ENCODE measurements at places on chromosomes 5 and 9.
A peak's percentile ranks its signal among the peaks of the same experiment; 100 is the strongest.

DNA sequence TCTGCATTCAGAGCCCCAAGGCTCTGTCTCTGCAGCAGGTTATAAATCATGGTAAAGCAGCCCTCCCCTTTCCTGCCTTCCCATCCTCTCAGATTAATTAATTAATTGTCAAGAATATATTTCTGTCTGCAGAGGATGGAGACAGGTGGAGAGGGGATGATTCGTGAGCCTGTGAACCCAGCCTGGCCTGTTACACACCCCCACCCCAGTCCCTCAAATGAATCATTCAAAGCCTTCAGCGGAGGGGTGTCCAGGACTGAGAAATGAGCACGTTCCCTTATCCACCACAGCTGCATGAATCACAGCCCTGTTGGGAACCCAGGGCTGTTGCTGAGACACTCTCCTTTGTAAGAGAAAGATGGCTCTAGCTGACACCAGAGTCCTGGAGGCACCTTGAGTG lies 56.0 kb downstream of the NIPAL4 start:
- no peak for DNase-seq

GRCh38 chr5:59325070-59325469 lies 568.5 kb downstream of the PDE4D start:
- no peak for DNase-seq

- peak; percentile 69 for DNase-seq
These were observed 13.4 kb upstream of the FGF1 start for GRCh38 chr5:142699184-142699720.

DNA sequence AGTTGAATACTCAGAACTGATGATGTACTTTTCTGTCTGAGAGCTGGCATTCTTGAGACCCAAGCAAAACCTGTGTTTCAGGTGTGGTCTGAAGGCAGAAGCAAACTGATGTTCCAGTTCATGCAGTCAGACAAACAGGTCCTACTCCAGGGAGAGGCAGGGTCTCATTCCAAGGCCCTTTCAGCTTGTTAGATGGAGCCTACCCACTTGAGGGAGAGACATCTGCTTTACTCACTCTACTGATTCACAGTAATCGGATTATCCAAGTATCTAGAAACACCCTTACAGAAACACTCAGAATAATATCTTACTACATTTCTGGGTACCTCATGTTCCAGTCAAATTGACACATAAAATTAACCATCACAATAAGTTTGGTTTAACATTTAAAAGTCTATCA lies 207.8 kb downstream of the KDM4C start:
- DNase-seq, result no peak

DNA sequence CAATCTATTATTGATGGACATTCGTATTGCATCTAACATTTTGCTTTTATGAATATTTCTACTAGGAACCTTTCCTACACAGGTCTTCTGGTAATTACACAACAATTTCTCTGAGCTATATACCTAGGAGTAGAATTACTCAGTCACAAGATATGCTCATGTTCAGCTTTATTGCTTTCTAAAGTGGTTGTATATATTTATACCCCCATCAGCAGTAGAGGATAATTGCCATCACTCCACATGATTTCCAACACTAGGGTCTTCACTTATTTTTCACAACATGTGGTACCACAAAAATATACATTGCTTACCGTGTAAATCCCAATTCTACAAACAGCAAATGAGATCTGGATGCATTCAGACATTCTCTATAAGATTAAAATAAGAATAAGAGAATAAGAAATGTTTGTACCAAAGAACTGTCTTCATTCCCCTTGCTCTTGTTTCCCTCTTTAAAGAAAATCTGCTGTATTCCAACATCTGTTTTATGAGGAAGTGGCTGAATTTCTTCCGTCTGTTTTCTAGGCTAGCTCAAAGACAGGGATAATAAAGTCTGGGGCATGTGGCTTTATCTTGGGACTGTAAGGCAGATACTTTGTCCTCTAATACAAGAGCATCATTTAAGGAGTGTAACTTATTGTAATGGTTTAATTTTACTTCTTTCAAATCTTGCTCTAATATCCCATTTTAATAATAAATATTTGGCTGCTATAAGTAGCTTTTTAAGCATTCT lies 28.2 kb downstream of the ARL15 start:
- no peak for DNase-seq

DNA sequence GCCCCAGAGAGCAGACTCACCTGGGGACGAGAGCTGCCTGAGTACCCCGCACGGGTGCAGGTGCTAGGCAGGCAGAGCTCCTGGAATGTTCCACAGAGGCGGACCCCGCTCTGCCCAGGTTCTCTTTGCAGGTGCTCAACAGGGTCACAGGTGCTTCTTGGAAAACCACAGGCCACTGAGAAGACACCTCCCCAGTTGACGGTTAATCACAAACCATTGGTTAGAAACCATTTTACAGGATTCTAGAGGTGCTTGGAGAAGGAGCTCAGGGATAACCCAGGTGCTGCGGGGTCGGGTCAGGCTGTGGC lies 17.3 kb upstream of the SLC6A19 start:
- DNase-seq, result no peak

- DNase-seq, result no peak
These were observed 85.4 kb downstream of the TMEM161B start for GRCh38 chr5:88183255-88183654.

GRCh38 chr5:93107141-93107540 lies 473.9 kb downstream of the NR2F1-AS1 start:
- no peak for DNase-seq

- no peak for DNase-seq
These were observed 28.0 kb upstream of the DAP start for GRCh38 chr5:10789021-10789420.

GRCh38 chr9:119052339-119053030 lies 316.8 kb downstream of the BRINP1 start:
- DNase-seq, result peak; percentile 26

DNA sequence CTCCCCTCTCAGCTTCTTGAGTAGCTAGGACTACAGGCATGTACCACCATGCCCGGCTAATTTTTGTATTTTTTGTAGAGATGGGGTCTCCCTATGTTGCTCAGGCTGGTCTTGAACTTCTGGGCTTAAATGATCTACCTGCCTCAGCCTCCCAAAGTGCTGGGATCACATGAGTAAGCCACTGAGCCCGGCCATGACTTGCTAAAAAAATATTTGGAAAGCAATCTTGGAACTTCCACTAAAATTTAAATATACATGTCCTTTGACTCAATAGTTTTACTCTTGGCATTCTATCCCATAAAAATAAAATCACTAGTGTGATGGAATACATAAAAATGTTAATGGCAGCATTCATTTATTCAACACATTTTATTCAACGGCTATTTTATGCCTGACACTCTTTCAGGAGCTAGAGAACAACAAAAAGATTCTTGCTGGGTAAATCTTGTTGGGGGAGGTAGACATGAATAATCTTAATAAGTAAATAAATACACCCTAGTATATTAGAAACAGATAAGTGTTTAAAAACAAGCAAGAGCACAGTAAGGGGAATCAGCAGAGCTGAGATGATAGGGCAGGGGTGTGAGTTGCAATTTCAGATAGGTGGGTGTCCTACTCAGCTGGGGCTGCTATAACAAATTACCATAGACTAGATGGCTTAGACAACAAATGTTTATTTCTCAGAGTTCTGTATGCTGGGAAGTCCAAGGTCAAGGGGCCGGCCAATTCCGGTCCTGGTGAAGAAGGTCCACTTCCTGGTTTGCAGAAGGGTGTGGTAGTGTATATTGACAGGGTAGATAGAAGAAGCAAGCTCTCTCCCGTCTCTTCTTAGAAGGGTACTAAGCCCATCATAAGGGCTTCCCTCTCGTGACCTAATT lies 50.7 kb downstream of the KCNV2 start:
- DNase-seq, result no peak

GRCh38 chr5:43039471-43040286 lies 440 bp downstream of the ANXA2R start:
- DNase-seq, result no peak

GRCh38 chr5:52073993-52074689 lies 690.9 kb downstream of the ISL1 start:
- peak; percentile 16 for DNase-seq

- DNase-seq, result no peak
These were observed 32.1 kb upstream of the ALDOB start for GRCh38 chr9:101467690-101468089.

GRCh38 chr5:62111428-62111827 lies 194.6 kb upstream of the KIF2A start:
- no peak for DNase-seq

GRCh38 chr5:15203376-15203775 lies 296.6 kb upstream of the FBXL7 start:
- no peak for DNase-seq

DNA sequence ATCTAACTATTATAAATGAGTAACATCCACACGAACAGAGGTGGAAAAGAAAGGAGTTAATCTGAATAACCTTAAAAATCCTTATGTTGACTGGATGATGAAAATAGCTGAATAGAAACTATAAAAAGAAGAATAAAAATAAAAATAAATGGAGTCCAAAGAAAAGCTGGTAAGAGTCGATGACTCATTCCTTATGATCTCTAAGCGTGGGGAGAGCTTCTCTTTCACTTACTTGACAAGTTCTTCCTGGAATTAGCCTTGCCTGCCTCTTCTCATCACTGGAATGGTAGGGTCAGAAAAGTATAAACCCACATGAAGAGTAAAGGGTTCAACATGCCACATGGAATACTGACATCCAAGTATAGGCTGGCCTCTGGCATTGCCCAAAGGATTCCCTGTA lies 477.0 kb upstream of the RGMB start:
- DNase-seq, result no peak

GRCh38 chr5:132296412-132297016 lies 2.3 kb downstream of the SLC22A4 start:
- no peak for DNase-seq

- DNase-seq, result no peak
These were observed 284.2 kb upstream of the NMUR2 start for GRCh38 chr5:152689250-152689711.

- peak; percentile 72 for DNase-seq
These were observed 43.4 kb upstream of the TMC1 start for GRCh38 chr9:72477930-72478518.

- DNase-seq, result no peak
These were observed 37.1 kb upstream of the GLRX start for GRCh38 chr5:95859661-95860060.

DNA sequence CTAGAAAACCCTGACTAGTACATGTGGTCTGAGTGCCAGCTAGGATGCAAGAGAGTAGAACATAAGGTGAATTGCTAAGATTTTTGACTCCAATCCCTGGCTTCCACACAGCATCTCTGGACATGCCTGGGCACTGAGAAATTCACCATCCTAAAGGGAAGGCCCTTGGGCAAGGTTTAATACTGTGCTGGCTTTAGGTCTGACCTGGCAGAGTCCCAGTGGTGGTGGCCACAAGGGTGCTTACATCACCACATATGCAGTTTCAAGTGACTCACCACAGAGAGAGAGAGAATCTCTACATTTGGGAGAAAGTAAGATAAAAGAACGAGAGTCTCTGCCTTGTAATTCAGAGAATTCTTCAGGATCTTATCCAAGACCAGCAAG lies 661.6 kb upstream of the C9orf72 start:
- DNase-seq, result peak; percentile 76

DNA sequence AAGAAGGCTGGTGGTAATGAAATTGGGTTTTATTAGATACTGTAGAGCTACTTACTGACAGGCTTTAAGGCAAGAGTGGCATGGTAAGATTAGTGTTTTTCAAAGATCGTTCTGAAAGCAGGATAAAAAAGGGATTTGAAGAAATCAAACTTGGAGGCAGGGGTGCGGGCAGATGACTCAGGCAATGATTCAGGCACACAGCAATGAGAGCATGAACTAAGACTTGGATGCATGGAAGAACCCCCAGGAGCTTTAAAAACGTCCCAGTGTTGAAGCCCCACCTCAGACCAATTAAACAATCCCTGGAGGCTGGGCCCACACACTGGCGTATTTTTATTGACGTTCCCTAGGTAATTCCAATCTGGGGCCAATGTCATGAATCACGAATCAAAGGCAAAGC lies 102.5 kb downstream of the SREK1 start:
- DNase-seq, result no peak

GRCh38 chr5:158069838-158070237 lies 210.9 kb upstream of the CLINT1 start:
- no peak for DNase-seq

- DNase-seq, result no peak
These were observed 1.1 kb downstream of the SLC31A1 start for GRCh38 chr9:113222482-113222841.

DNA sequence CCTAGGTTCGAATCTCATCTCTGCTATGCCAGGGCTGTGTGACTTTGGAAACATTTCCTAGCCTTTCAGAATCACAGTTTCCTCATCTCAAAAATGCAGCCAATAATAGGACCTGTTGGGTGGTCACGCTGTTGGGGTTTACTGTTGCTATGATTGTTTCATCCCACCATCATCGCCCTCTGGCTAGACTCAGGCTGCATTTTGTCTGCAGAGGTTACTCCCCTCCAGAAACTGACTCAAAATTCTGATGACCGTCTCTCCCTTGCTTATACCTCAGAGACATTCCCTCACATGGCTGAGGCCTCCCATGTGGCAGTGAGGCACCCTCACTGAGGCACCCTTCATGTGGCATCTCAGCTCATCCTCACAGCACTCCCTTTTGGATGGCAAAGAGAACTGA lies 61.6 kb downstream of the COL27A1 start:
- DNase-seq, result no peak

- DNase-seq, result no peak
These were observed 252.0 kb downstream of the RASEF start for GRCh38 chr9:82810915-82811314.

GRCh38 chr9:133597316-133597957 lies 11.8 kb downstream of the FAM163B start:
- peak; percentile 38 for DNase-seq

GRCh38 chr9:16848179-16848578 lies 22.3 kb downstream of the BNC2 start:
- DNase-seq, result no peak

DNA sequence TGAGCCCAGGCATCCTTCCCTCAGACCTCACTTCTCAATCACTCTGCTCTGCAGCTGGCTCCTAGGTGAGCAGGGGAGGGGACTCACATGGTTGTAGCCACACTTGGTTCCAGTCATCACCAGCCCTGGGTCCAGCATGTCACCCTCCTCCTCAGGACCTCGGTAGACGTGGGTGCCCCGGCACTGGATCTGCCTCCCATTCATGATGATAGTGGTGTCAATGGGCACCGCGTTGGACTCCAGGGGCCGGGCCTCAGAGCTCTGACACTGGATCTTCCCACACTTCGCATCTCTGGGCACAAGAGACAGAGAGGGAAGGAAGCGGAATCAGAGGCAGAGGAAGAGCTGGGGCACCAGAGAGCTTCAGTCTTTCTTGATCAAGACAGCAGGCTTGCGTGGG lies 32.9 kb downstream of the NIPAL4 start:
- no peak for DNase-seq

GRCh38 chr5:170571875-170572852 lies 68.3 kb downstream of the KCNIP1 start:
- no peak for DNase-seq
